ENCODE measurements at places on chromosomes 3 and 15. TPM values are rescaled to one million over a fixed set of nuclear protein-coding genes. Genes with fewer than 3 reads are reported as not detected.

The CSPG5 gene
- total RNA-seq = 23.3 TPM

The DISP2 gene
- total RNA-seq = 2.0 TPM

The SERPINI1 gene
- 1.0 TPM for total RNA-seq

The ADAMTSL3 gene
- total RNA-seq = not detected

The TMCO5A gene
- total RNA-seq = not detected

The CHDH gene
- 3.0 TPM for total RNA-seq

The SNURF gene
- 12.1 TPM for total RNA-seq

The RPUSD3 gene
- total RNA-seq = 55.2 TPM

The IRAK2 gene
- 0.44 TPM for total RNA-seq

DNA sequence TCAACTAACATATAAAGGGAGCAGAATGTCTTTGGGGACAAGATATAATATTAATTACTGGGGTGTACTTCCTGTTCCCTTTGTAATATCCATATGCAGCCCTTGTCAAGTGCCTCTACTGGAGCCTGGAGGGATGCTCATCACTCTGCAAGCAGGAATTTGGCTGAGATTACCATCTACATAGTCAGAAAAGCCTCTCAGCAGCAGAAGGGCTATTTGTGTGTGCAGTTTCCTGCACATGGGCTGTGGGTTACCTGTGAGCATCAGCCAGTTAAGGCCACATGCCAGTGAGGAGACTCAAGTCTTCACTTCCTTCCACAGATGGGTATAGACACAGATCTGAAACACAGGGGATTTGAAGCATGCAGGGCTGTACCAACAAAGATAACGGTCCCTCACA lies 278.1 kb upstream of the PLSCR5 start:
- DNase-seq = no peak
- H3K4me3 ChIP-seq = no peak overlapping the region
- no peak overlapping the region for H3K27ac ChIP-seq
- no peaks in the 10 kb centered on the region for H3K4me1 ChIP-seq
- no peaks in the 10 kb centered on the region for H3K27me3 ChIP-seq

DNA sequence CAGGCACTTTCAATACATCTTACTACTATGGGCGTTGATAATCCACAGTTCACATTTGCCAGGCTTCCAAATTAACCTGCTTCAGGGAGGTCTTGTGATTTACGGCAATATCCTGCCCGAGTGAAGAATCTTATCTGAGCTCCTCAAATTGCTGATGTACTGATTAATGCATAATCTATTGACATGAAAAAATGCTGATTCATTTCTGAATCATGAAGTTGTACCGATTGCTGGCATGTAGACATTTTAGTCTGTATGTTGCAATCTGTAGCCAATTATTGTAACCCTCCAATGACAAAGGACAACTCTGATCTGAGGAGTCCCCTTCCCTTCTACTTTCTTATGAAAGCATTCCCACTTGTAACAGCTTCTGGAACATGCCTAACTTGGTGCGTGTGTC lies 97.2 kb downstream of the SEC22A start:
- no peak overlapping the region for H3K4me3 ChIP-seq
- no peak overlapping the region for H3K27ac ChIP-seq
- DNase-seq = no peak
- H3K36me3 ChIP-seq = no peaks in the 10 kb centered on the region

DNA sequence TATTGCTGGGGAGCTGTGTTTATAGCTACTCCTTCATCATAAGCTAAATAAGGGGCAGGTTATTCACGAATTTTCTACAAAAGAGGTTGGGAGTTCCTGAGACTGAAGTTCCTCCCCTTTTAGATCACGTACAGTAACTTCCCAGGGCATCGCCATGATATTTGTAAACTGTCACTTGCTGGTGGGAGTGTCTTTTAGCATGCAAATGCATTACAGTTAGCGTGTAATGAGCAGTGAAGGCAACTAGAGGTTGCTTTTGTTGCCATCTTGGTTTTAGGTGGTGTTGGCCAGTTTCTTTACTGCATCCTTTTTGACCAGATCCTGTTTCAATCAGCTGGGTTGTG lies 64.4 kb downstream of the IL12A start:
- no peak for DNase-seq
- no peak overlapping the region for H3K27ac ChIP-seq
- H3K36me3 ChIP-seq = no peaks in the 10 kb centered on the region
- no peaks in the 10 kb centered on the region for H3K27me3 ChIP-seq

GRCh38 chr3:134864636-134865035 lies 69.6 kb downstream of the EPHB1 start:
- no peaks in the 10 kb centered on the region for H3K36me3 ChIP-seq
- H3K27ac ChIP-seq = no peak overlapping the region
- H3K4me1 ChIP-seq = peaks cover 19% of the 10 kb centered on the region

GRCh38 chr15:81555346-81555745 lies 181.3 kb upstream of the TMC3 start:
- H3K4me1 ChIP-seq = no peaks in the 10 kb centered on the region
- no peak overlapping the region for H3K4me3 ChIP-seq
- no peak overlapping the region for H3K27ac ChIP-seq
- no peaks in the 10 kb centered on the region for H3K27me3 ChIP-seq

GRCh38 chr15:73928971-73929627 lies 2.8 kb downstream of the LOXL1 start:
- H3K27ac ChIP-seq = no peak overlapping the region
- DNase-seq = no peak
- H3K4me3 ChIP-seq = peak overlapping the region; percentile 85
- H3K4me1 ChIP-seq = peaks cover 30% of the 10 kb centered on the region

DNA sequence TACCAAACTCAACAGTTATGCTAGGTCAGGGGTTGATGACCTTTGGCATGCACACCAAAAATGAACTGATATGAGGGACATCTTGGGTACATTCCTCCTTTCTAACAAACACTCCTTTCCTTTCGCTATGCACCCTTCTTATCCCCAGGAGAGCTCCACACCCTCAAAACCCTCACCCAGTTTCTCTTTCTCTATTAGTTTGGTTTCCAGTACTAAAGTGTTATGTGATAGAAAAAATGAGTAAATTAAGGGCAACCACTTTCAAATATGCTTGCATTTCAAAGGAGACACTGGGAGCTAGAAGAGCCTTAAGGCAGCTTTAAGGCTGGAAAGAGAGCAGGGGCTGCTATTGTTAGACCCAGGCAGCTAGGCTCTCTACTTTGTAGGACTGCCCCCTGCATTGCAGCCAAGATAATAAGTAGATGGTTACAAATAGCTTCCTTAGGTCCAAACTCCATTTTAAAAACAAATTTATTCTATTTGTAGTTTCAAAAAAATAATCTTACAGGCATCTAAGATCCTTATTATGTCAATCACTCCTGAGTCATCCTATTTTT lies 244.3 kb downstream of the ZIC1 start:
- H3K4me1 ChIP-seq = no peaks in the 10 kb centered on the region
- H3K36me3 ChIP-seq = no peaks in the 10 kb centered on the region
- no peak for DNase-seq
- no peak overlapping the region for H3K27ac ChIP-seq
- no peaks in the 10 kb centered on the region for H3K27me3 ChIP-seq

DNA sequence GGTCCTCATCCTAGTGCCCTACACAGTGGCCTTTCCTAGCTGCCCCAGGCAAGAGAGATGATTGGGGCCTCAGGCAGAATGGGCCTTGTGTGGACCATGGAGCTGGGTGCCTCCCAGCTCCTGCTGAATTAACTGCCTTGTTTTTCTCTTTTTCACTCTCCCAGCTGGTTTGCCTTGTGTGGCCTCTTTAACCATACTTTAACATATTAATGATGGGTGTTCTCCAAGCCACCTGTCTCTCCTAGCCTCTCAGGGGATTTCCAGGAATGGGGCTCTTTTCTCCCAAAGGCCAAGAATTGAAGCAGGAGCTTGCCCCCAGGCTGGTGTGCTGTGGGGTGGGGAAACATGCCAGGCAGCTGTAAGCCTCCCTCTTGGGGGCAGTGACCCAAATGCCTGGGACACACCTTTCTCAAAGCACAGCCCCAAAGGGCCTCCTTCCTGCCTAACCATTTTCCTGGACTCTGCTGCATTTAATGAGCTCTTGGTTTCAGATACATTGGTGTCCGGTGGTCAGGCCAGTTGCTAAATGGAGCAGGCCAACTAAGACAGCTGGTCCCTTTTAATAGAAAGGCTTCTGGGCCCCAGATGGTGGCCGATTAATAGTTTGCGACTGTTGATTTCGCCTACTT lies 5.6 kb downstream of the ALPK3 start:
- no peaks in the 10 kb centered on the region for H3K36me3 ChIP-seq
- peaks cover 2% of the 10 kb centered on the region for H3K27me3 ChIP-seq
- DNase-seq = no peak
- H3K27ac ChIP-seq = no peak overlapping the region
- peaks cover 29% of the 10 kb centered on the region for H3K4me1 ChIP-seq

GRCh38 chr3:108488631-108489030 lies 21.8 kb downstream of the MYH15 start:
- no peaks in the 10 kb centered on the region for H3K27me3 ChIP-seq
- peaks cover 20% of the 10 kb centered on the region for H3K4me1 ChIP-seq
- no peak for DNase-seq
- H3K27ac ChIP-seq = no peak overlapping the region
- H3K36me3 ChIP-seq = no peaks in the 10 kb centered on the region
- H3K4me3 ChIP-seq = no peak overlapping the region

DNA sequence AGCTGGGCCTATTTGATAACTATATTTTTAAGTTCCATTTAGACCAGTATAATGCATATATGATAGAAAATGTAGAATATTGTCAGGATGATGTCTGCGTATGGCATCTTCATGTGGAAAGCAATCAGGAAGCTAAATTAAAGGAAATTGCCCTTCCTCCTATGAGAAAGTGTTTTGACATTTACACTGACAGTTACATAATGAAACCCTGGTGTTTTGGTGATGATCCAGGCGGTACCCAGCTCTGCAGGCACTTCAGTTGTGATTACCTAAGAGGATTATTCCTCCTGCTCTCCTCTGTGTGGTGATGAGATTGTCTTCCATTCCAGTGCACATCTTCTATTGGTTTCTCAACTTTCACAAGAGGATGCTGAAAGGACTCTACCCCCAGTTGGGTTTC lies 126.5 kb upstream of the MITF start:
- peaks cover 29% of the 10 kb centered on the region for H3K4me1 ChIP-seq
- no peak overlapping the region for H3K4me3 ChIP-seq
- no peak for DNase-seq
- H3K27ac ChIP-seq = no peak overlapping the region
- peaks cover 3% of the 10 kb centered on the region for H3K36me3 ChIP-seq

- H3K36me3 ChIP-seq = peaks cover 4% of the 10 kb centered on the region
- no peak overlapping the region for H3K27ac ChIP-seq
- no peaks in the 10 kb centered on the region for H3K27me3 ChIP-seq
- no peak overlapping the region for H3K4me3 ChIP-seq
- DNase-seq = no peak
Measured at GRCh38 chr3:82610236-82610635, 848.8 kb upstream of the GBE1 start.

- no peaks in the 10 kb centered on the region for H3K27me3 ChIP-seq
- H3K27ac ChIP-seq = no peak overlapping the region
- no peak overlapping the region for H3K4me3 ChIP-seq
- no peak for DNase-seq
- H3K4me1 ChIP-seq = peaks cover 10% of the 10 kb centered on the region
Measured at GRCh38 chr15:99511531-99511865, 54.3 kb upstream of the MEF2A start.

DNA sequence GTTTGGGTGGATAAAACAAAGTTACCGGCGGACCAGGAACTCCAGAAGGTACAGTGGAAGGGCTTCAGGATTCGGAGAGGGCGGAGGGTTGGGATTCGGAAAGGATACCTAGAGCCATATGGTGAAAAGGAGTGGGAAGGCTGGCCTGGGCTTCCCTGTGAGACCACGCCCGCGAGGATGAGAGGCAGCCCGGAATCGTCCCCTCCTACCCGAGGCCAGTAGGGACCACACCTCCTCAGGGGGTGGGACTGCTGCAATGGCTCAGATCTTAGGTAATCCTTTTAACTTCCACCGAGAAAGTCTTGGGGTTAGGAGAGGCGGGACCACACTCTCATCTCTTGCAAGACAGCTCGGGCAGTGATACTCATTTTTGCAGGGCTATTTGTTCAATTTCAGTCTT lies 511.3 kb downstream of the OCA2 start:
- no peak for DNase-seq
- H3K4me3 ChIP-seq = no peak overlapping the region
- H3K4me1 ChIP-seq = no peaks in the 10 kb centered on the region
- H3K36me3 ChIP-seq = no peaks in the 10 kb centered on the region
- peaks cover 28% of the 10 kb centered on the region for H3K27me3 ChIP-seq

DNA sequence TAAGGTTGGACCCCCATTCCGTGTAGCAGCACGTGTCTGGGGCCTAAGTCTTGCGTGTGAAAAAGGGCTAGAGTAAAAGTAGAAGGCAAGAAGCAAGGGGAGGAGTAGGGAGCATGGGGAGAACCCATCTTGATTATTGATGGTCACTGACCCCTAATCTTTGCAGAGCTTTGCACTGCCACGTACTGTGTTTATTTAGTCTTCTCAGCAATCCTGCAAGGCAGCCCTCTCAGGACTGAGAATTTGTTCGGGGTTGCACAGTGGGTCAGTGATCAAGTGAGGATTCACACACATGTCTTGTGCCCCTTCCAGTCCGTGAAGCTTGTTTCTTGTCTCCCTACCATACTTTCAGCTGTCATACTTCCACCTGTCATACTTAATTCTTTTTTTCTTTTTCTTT lies 7.2 kb downstream of the SEMA4B start:
- no peak for DNase-seq
- peaks cover 19% of the 10 kb centered on the region for H3K4me1 ChIP-seq
- H3K36me3 ChIP-seq = peaks cover 3% of the 10 kb centered on the region

DNA sequence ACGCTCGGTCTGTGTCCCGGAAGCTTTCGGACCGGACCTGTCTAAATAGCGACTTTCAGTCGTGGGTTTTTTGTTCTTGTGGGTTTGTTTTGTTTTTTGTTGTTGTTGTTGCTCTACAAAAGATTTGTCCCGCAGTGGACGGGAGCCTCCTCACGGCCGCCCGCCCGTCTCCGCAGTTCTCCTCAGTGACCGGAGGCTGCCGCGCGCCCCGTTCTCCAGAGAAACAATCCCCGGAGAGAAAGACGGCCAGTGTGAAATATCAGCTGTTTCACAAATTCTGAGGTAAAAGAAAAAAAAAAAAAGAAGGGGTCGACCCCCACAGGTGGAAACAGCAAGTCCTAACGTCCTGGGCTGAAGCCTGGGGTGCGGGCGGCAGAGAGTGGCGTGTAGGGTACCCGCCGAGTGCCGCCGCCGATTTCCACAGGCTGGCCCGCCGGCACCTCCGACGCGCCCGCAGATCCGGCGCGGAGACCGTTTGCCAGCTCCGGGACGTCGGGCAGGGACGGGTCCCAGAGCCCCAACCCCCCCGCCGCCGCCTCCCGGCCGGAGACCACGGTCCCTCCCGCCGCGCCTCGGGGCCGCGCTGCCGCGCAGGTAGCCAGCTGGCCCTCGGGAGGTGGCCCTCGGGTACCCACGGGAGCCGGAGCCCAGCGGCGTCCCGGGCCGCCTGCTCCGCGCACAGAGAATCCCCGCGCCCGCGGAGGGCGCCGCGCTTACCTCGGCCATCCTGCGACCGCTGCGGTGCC lies 478 bp downstream of the BNC1 start:
- H3K27me3 ChIP-seq = peaks cover 90% of the 10 kb centered on the region
- peak; percentile 22 for DNase-seq
- peak overlapping the region; percentile 85 for H3K4me3 ChIP-seq
- H3K36me3 ChIP-seq = peaks cover 4% of the 10 kb centered on the region
- peaks cover 16% of the 10 kb centered on the region for H3K4me1 ChIP-seq
- no peak overlapping the region for H3K27ac ChIP-seq

All from neural crest cell (in vitro differentiated cells).